ENCODE measurements at places on chromosomes 3 and 15.
A peak's percentile ranks its signal among the peaks of the same experiment; 100 is the strongest.

DNA sequence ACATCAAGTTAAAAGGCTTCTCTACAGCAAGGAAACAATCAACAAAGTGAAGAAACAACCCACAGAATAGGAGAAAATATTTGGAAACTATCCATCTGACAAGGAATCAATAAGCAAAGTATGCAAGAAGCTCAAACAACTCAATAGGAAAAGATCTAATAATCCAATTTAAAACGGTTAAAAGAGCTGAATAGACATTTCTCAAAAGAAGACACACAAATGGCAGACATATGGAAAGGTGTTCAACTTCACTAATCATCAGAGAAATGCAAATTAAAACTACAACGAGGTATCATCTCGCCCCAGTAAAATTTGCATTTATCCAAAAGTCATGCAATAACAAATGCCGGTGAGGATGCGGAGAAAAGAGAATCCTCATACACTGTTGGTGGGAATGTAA is 82.2 kb upstream of the NECTIN3 start:
- DNase-seq = no peak

DNA sequence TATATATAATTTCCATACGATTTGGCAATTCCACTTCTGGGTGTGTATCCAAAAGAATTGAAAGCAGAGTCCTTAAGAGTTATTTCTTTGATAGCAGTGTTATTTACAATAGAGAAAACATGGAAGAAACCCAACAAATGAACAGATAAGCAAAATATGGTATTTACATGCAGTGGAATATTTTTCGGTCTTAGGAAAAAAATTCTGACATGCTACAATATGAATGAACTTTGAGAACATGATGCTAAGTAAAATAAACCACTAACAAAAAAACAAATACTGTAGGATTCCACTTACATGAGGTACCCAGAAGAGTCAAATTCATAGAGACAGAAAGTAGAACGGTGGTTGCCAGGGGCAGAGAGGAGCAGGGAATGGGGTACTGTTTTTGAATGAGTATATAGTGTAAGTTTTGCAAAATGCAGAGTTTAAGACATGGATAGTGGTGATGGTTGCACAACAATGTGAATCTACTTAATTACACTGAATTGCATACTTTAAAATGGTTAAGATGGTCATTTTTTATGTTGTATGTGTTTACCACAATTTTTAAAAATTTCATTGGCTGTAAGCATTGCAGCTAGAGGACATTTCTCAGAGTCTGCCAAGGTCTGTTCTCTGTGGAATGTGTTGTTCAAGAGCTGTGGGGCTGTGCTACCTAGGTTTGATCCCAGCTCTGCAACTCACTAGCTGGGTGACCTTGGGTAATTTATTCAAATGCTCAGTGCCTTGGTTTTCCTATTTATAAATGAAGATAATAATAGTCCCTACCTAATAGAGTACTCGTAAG is 122.1 kb downstream of the MEX3B start:
- no peak for DNase-seq

DNA sequence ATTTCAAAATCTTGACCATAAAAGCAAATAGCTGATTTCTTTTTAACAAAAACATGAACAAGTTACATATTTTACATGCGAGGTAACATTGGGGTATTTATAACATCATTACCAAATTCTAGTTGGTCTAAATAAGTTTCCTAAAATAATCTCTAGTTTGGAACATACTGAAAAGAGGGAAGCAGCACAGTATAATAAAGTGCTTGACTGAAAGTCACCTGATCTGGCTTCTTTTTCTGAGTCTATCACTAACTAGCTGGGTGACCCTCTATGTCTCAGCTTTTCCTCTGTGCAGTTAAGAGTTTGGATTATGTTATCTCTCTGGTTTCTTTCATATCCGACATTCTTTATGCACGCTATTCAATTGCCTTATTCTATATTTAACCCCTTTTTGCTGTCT is 19.8 kb upstream of the CNTN4 start:
- DNase-seq = no peak

DNA sequence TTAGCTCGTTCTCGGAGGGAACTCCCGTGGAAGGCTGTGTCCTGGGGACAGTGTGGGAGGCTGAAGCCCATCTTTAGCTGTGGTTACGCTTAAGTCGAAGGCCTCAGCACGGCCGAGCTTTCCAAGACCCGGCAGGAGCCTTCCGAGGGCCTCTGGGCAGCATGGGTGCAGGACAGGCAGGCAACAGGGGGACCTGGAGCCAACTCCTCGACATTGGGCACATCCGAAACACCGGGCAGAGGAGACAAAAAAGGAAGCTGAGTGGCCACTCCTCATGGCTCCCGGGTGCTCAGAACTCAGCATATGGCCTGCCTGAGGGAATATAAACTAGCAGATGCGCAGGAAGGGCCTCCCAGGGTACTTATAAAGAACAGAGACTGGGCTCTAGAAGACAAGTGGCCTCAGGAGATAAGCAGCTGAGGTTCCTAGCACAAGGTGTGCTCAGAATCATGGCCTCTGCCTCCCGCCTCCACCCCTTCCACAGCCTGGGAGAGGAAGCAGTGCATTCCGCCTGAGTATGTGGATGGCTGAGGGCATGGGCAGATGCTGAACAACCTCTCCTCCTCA is 34.1 kb downstream of the ABTB1 start:
- DNase-seq = no peak

DNA sequence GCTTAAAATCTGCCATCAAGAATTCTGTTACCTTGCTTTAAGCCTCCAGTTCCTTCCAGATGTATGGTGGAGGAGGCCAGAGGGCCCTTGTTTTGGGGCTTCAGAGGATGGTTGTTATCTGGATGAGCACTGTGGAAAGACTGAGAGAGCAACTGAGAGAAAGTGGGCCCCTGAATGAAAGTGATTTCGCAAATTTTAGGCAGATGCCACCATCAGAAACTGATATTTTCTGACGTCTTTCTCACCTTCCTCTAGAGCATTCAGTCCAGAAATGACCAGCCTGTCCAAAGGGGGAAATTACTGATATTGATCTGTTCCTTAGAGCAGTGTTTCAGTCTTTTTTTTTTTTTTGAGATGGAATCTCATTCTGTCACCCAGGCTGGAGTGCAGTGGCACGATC is 13.4 kb downstream of the B3GNT5 start:
- DNase-seq = no peak

DNA sequence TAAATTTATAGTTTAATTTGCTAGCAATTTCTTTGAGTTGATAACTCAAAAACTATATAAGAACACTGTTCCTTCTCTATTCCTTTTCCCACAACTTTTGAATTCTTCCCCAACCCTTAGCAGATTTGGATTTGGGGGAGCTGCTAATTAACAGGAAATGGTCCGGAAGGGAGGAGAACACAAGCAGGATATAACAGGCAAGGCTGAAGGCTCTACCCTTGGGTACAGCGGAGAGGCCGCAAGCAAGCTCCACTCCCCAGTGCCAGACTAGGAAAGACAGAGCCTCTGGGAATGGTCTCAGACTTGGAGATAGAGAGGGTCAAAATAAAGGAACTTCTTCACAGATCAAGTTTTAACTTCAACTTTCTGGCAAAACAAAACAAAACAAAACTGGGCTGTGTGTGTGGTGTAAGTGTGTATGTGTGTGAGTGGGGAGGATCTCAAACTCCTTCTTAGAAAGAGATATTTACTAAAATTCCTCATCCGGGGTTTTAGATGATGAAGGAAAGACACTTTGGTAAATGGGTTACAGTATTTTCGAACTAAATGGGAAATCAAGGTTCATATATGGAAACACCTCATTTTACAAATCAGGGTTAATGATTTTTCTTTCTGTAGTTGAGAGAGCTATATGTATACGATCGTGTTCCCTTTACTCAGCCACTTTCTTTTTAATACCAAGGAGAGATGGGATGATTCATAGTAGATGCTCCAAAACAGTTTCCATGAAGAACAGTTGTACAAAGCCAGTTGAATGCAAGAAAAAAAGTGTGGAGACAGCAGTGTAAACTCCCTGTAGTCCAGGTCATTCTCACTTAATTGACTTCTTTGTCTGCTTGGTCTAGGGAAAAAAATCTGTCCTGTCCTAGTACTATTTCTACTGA is 161.1 kb downstream of the TP63 start:
- no peak for DNase-seq

DNA sequence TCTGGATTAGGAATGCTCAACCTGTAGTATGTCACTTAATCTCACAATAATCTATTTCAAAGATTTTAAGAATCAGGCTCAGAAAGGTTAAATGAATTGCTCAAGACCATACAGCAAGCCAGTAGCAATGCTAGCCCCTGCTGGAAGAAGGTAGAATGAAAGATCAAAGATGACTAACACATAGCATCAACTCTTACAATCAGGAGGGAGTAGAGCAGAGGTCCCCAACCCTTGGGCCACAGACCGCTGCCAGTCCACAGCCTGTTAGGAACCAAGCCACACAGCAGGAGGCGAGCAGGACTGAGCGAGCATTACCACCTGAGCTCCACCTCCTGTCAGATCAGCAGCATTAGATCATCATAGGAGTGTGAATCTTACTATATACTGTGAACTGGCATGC is 15.5 kb upstream of the GATM start:
- no peak for DNase-seq

DNA sequence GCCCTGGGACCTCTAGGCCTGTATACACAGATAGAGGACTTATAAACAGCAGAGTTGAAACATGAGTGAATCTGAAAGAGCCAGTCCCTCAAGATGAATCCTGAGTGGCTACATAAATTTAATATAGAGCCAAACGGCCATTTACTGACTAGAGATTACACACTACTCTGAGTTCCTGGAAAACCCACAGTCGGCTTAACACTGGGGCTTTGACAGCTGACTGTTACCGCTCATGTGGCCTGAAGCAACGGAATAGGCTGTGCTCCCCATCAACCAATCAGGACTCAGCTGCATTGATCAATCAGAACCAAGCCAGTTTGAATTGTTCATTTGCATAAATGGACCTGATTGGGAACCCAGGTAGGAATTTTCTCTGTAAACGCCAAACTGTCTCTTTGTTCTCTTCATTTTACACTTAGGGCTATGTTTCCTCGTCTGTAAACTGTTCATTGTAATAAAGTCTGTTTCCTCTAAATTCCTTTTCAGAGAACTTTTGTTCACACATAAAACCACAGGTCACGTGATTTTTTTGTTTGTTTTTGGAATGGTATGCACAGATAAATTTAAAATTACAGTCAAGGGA is 40.5 kb downstream of the CCNL1 start:
- no peak for DNase-seq

DNA sequence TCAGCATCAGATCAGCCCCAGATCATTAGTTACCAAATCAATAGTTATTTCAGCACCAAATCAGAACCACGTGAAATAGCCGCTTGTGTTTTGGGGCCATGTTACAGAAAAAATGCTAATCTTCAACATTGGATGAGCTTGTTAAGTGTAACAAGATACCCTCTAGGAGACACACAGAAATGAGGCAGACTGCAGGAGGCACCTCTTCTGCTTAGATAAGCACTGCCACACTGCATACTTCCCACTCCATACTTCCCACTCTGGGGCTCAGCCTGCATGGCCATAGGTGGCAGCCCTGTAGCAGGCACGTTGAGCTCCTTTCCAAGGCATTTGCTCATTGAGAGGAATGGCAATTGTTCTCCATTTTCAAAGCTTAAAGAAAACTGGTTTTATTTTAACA is 73.3 kb downstream of the CHCHD6 start:
- no peak for DNase-seq

GRCh38 chr3:65796676-65797075 is 242.0 kb downstream of the MAGI1 start:
- no peak for DNase-seq

- peak; percentile 28 for DNase-seq
Measured at GRCh38 chr3:152717252-152717651, 117.7 kb upstream of the P2RY1 start.

DNA sequence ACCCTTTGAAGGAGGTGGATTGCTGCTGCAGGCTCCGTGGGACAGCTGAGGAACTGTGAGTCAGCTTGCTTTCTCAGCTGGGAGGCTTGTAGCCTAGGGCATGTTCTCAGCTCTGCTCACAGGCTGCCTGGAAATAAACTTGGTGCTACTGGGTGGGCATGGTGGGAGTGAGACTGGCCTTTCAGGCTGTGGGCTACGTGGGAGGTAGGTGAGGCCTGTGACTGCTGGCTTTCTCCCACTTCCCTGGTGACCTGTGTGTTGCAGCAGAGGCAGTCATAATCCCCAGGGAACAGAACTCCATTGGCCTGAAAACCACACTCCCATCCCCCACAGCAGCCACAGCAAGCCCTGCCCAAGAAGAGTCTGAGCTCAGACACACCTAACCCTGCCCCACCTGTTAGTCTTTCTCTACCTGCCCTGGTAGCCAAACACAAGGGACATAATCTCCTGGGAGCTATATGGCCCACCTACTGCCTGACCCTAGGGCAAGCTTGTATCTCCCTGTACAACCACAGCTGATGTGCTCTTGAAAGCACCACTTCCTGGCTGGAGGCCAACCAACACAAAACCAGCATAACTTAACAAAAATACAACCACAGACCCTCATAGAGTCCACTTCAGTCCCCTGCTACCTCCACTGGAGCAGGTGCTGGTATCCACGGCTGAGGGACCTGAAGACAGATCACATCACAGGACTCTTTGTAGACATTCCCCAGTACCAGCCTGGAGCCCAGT is 236.5 kb downstream of the SQOR start:
- peak; percentile 31 for DNase-seq

DNA sequence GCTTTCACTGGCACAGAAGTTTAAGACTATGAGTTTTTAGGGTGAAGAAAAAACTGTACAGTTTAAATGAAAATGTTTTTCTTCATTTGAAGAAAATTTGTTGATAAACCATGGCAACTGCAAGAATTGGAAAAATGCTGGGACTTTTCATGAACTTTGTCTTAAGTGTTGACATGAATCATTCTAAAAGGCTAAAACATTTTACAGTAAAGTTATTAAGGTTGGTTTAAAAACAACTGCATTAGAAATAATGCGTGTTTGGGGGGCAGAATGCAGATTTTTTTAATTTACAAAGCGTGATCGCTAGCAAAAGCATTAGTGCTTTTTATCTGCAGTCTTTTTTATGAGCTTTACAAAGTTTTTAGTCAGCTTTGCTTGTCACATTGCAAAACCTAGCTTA is 601.9 kb upstream of the TGFBR2 start:
- DNase-seq = no peak

DNA sequence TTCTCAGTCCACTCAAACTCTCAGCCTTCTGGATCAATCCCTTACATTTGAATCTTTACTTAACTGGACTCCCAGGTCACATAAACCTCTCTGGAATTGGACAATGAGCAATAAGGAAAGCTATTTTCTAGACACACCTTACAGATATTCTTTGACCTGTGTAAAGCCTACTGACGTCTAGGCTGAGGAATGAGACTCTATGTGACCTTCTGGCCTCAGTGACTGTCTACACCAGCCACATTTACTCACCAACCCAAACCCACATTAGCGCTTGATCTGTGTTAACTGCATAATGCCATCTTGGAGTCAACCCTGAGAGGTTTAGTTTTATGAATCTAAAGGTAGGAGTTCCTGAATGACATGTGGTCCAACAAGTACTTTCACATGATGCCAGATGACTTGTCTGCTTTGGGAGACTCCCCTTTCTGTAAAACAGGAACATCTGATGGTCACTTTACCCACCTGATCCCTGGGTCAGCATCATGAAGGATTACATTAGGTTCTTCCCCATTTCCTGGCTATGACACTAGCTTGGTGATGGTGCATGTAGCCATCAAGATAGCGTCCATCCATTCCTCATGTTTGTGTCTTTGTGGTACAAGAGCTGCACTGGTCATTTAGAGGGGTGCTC is 11.4 kb upstream of the COMMD2 start:
- DNase-seq = no peak

- no peak for DNase-seq
Measured at GRCh38 chr3:189673535-189673934, 42.3 kb downstream of the TP63 start.
